ENCODE measurements at places on chromosomes 12 and 14. TPM values are rescaled to one million over a fixed set of nuclear protein-coding genes. Genes with fewer than 3 reads are reported as not detected.

DNA sequence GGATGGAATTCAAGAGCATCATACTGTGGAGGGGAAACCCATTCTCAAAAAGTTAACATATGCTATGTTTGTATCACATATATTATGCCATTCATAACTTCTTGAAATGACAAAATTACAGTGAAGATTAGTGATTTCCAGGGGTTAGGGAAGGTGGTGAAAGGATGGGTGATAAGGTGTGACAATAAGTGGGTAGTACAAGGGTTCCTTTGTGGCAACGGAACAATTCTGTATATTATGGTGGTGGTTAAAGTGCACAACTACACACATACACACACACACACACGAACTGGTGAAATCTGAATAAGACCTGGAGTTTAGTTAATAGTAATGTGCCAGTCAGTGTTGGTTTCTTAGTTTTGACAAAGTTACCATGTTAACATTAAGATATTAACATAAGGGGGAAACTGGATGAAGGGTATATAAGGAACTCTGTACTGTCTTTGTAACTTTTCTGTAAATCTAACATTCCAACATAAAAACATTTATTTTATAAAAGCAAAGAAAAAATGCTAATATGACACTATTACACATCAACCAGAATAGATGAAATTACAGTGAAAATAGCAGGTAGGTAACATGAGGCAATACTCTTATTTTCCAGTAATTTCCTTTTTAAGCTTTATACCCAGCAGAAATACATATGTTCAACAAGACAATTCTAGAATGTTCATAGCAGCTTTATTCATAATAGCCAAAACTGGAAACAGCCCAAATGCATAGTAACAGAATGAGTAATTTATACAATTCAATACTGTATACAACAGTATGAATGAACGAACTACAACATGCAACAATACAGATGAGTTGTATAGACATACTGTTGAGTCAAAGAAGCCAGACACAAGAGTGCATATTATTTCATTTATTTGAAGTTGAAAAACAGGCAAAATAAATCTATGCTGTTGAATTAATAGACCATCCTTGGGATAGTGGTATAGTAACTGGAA is 44.0 kb upstream of the OR5AU1 start:
- no peak for DNase-seq

Gene GLS2
- 5.9 TPM for total RNA-seq

GRCh38 chr12:66629138-66629870 is 49.6 kb downstream of the GRIP1 start:
- no peak for DNase-seq

DNA sequence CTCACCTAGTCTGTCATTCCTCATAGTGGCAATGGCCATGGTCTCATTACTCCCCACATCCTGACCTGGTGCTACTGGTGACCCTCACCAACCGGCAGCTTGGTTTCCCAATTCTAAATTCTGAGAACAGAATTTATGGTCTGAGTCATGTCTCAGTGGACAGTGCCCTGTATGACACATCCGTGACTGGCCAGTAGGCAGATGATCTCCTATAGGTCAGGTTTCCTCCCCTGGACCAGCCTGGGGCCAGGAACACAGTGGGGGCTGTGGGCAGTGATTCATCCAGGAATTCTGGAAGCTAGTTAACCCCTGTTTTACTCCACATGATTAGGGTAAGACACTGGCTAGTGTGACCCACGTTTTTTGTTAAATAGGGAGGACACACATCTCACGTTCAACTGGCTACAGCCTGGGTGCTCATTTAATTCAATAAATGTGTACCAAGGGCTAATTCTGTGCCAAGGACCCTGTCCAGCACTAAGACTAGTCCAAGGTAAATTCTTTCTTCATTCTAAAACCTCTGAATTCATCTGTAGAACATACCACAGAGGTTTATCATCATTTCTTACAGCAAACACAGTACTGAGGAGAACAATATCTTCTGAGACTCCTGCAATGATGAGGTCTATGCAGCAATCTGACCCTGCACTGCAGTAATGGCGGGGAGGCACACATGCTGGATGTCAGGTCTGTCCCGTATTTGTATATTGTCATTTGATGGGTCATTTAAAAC is 249.6 kb upstream of the TBX3 start:
- DNase-seq = no peak

Gene AMIGO2
- 27.1 TPM for total RNA-seq

DNA sequence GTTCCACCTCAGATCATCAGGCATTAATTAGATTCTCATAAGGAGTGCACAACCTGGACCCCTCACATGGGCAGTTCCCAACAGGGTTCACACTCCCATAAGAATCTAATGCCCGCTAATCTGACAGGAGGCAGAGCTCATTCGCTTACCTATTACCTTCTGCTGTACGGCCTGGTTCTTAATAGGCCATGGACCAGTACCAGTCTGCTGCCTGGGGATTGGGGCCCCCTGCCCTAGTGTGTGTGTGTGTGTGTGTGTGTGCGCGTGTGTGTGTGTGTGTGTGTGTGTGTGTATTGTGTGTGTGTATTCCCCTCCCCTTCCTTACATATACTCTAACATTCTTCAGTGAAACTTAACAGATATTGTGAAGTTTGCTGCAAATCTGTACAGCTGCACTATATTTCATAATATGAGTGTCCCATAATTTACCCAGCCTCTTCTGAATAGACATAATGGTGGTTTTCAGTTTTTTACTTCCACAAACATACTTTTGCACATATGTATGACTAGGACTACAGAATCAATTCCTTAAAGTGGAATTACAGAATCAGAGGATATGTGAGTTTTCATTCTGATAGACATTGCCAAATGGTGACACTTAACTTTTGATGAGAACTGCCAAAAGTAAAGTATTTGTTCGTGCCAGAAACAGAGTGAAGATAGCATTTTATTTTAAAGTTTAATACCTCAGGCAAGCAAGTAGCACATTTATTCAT is 205.2 kb upstream of the EEA1 start:
- no peak for DNase-seq

Gene FGF6
- total RNA-seq = not detected

GRCh38 chr12:19925841-19926240 is 442.5 kb upstream of the PDE3A start:
- DNase-seq = no peak
